HS-5 (cell line): ENCODE measurements at places on chromosomes 3 and 15.

- DNase-seq: peak; percentile 72
These were observed 296.8 kb downstream of the RORA start for GRCh38 chr15:60932051-60932915.

DNA sequence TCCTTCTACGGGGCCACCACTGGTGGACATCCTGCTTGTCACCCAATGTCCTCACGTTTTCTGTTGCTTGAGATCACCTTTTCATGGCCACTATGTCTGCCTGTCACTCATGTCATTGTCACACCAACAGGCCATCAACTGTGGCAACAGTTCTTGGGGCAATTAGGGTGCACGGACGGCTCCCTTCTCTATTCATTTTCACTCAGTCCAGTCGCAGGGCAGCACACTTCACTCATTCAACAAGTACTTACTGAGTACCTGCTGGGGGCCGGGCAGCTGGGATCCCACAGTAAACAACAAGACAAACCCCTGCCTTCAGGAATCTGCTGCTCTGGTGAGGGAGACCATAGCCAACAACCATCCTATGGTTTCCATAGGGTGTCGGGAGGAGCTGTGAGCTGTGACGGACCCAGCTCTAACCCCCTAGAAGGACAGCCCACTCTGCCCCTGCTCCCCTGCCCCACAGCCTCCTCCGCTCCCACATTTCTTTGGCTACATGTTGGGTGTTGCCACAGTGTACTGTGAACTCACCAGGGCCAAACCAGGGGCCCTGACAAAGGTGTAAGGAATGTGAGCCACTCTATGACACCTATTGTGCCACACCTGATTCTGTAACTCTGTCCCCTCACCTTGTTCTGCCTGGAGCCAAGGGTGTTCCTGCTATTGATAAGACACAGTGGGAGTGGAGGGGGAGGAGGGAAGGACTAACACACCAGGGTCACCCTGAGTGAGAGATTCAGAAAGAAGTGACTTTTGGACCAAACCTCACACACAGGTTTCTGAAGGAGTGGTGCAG lies 1.9 kb downstream of the VILL start:
- no peak for DNase-seq

DNA sequence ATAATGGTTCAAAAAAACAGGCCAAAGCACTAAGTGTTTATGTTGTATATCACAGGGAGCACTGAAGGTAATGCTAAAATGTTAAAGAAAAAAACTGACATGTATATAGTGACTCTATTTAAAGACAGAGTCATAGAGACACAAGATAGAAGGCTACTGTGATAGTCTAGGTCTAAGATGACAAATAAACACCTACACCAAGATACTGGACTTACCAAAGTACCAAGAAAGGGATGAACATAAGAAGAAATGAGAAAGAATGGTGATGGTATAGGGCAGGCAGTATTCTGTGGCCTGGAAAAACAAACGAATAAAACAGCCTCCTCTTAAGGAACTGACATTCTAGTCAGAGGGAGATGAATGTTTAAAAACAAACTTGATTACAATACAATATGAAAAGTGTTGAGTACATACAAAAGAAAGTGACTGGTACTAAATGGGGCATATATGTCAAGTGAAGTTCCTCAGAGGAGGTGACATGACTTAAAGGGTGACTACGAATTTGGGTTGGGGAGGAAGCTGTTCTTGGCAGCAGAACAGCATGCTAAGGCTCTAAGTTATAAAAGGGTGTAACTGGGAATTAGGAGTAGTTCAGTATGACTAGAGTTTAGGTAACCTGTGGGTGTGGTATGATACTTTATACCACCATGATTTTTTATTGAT lies 5.9 kb downstream of the ABHD10 start:
- no peak for DNase-seq

- no peak for DNase-seq
These were observed 4.5 kb downstream of the SMC4 start for GRCh38 chr3:160403796-160404470.

DNA sequence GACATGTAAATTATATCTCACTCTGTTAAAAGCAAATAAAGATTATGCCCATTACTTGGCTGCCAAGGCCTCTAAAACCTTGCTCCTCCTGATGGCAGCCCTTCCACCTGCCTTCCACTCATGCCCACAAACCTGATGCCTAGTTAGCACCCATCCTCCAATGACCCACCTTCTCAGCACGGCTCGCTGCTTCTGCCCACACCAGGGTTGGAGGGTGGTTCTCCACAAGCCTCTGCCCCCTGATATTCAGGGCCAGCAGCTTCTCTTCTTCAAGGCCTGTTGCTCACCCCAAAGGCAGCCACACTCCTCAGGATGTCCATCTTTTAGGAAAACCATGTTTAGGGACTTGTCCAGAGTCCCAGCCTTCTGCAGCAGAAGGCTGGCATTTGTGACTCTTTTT lies 263.4 kb upstream of the TLE3 start:
- no peak for DNase-seq

GRCh38 chr15:62495670-62496614 lies 330.9 kb upstream of the C2CD4B start:
- no peak for DNase-seq

GRCh38 chr15:40240619-40241221 lies 1.9 kb downstream of the PAK6 start:
- no peak for DNase-seq

GRCh38 chr3:55162031-55162795 lies 234.4 kb upstream of the LRTM1 start:
- DNase-seq: no peak

DNA sequence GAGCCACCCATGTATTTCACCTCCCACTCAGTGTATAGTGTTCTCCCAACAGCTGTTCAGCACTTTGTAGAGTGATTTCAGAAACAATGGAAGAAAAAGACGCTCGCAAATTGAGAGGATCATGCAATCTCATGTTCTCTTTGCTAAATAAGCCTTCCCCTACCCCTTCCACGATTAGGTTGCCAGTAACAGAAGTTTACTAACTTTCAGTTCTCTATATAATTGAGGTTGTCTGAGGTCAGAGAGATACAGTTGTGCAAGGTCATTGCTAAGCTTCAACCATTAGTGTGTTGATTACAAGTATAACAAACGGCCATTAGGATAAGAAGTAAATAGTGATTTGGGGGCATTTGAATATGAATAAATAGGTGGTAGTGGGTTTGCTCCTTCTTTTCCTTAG lies 99.6 kb downstream of the TUSC7 start:
- DNase-seq: no peak

- DNase-seq: no peak
These were observed 13.6 kb downstream of the ACKR2 start for GRCh38 chr3:42822828-42823227.
